ENCODE measurements at places on chromosomes 13 and 19. TPM values are rescaled to one million over a fixed set of nuclear protein-coding genes. Genes with fewer than 3 reads are reported as not detected.
A peak's percentile ranks its signal among the peaks of the same experiment; 100 is the strongest.

Gene FAM32A
- total RNA-seq: 119 TPM

GRCh38 chr19:51122112-51122981 is 2.4 kb upstream of the SIGLEC9 start:
- DNase-seq: no peak

Gene RNF113B
- total RNA-seq: not detected

DNA sequence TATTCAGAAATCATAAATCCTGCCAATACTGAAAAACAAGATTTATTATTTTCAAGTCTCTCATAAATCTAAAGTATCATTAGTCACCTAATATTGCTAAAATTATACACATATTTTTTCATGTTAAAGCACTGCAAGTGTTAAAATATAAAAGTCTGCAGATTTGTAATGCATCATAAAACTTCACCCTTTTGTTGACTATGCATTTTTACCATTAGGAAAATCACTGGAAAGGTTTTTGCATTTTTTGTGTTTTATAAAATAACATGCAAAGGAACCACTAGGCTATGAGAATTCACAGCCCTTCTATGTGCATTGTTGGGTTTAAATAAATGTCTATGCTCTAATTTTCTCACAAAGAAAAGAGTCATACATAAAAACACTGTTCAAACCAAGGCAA is 407.3 kb downstream of the DACH1 start:
- no peak for DNase-seq

GRCh38 chr13:97757807-97758206 is 195.7 kb upstream of the IPO5 start:
- DNase-seq: no peak

Gene WDR88
- not detected for total RNA-seq

- DNase-seq: no peak
Observed at GRCh38 chr13:40186041-40186440, 480.4 kb downstream of the FOXO1 start.

DNA sequence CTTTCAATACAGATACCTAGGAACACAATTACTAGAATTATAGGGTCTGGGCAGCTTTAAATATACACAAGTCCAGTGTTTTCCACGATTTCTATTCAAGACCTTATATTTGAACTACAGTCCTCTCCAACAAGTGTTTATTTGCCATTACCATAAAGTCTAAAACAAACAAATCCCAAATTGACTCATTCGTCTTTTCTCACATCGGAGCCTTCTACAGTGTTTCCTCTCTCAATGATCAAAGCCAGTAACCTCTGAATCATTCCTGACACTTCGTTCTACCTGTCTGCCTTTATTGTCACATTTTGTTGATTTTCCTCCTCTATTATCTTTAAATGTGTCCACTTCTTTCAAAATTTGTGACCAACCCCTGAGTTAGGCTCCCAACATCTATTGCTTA is 1356.5 kb upstream of the SLC10A2 start:
- no peak for DNase-seq

DNA sequence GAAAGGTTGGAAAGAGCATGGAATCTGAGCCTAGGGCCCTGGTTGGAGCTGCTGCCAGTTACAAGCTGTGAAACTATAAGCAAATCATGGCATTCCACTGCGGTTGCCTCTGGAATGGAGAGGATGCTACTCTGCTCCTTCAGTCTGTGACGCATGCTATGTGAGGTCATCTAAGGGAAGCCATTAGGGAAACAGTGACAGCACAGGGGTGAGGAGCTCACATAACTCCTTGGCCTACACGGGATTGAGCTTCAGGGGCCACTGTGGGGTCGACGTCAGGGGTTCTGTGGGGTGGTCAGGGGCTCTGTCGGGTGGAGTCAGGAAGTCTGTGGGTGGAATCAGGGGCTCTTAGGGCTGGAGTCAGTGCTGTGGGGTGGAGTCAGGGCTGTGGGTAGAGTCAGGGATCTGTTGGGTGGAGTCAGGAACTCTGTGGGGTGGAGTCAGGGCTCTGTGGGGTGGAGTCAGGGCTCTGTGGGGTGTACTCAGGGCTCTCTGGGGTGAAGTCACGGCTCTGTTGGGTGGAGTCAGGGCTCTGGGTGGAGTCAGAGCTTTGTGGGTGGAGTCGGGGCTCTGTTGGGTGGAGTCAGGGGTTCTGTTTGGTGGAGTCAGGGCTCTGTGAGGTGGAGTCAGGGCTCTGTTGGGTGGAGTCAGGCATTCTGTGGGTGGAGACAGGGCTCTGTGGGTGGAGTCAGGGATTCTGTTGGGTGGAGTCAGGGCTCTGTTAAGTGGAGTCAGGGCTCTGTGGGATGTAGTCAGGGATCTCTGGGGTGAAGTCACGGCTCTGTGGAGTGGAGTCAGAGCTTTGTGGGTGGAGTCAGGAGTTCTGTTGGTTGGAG is 35.8 kb upstream of the MEDAG start:
- DNase-seq: peak; percentile 86

DNA sequence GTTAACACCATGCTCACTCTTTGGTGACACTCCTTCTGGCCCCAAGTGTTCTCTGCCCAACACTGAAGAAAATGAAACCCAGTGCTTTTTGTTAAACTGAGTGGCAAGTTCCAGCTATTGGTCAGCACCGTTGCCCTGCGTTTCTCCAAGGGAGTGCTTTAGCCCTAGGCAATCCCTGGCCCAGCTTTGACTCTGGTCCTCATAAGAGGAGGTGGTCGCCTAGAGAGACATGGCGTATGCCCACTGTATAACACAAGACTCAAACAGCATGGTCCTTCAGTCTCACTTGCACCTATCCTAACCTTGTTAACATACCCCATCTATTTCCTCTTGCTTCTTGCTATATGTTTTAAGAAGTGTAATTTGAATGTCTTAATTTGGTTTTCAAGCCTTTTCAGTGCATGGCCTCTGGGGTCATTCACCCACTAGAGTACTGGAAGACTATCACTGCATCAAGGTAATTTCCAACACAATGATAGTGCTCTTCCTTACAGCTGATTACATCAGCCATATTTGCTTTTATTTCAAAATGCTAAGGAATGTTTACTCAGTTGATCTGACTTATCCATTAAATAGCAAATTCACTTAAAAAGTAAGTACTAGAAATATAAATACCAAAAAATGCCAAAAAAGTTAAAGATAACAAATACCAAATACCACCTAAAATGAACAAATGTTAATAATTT is 190.5 kb upstream of the SOX21 start:
- DNase-seq: no peak

DNA sequence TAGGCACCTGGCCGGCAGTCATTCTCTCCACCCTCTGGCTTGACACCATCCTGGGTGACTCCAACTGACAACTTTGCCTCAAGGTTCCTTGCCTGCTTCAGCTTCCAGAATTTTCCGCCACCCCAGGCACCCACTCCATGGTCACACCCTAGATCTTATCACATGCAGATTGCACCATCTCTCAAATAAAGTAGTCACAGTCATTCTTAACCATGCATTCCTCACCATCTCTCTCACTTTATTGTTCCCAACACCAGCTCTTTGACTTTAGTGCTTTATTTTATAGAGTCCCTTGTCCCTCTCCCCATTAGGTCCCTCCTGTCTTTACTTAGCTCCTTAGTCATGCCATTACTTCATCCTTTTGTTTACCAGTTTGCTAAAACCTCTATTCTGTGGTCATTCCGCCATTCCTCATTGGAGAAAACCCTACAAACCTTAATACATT is 351.7 kb downstream of the SPRY2 start:
- DNase-seq: no peak

DNA sequence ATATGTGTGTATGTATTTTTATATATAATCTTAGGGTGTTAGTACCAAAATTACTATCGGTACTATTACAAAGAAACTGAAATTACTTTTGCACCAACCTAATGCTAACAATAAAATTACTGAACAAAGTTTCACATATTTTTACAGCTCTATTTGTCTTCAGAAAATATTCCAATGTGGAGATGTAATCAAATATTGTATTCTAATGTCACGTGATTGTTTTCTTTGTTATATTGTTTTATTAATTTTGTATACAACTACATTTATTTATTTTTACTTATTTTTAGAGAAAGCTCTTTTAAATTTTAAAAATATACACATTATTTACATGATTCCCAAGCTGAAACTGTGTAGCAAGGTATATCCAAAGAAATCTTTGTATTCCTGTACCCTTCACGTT is 227.1 kb upstream of the KLF12 start:
- no peak for DNase-seq

Gene ZNF99
- total RNA-seq: not detected

- DNase-seq: no peak
Observed at GRCh38 chr19:33461256-33462111, 60.1 kb downstream of the PEPD start.
